ENCODE measurements at places on chromosomes 6 and 20.

GRCh38 chr6:163309491-163310026, 105.0 kb upstream of the QKI start:
- DNase-seq, result no peak

DNA sequence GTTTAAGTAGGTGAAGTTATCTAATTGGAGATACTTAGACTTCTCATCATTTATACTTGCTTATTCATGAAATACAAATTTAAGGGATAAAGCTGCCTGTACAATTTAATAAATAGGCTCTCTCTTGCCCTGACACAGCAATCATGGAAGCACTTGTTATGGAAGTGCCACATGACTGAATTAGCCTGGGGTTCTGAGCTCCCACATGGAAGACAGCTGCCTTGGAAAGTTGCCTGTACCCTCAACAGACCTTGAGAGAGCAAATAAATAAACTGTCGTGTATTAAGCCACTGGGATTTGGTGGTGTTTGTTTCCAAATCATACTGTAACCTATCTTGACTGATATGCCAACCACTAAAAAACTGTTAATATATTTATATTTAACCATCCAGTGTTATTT, 87.0 kb upstream of the RSPO3 start:
- DNase-seq, result no peak

- DNase-seq, result no peak
Observed at GRCh38 chr6:20892365-20892764, 358.1 kb downstream of the CDKAL1 start.

- DNase-seq, result no peak
Observed at GRCh38 chr6:55818482-55818881, 56.9 kb downstream of the BMP5 start.

- no peak for DNase-seq
Observed at GRCh38 chr20:36893801-36894200, 17.9 kb downstream of the TLDC2 start.

DNA sequence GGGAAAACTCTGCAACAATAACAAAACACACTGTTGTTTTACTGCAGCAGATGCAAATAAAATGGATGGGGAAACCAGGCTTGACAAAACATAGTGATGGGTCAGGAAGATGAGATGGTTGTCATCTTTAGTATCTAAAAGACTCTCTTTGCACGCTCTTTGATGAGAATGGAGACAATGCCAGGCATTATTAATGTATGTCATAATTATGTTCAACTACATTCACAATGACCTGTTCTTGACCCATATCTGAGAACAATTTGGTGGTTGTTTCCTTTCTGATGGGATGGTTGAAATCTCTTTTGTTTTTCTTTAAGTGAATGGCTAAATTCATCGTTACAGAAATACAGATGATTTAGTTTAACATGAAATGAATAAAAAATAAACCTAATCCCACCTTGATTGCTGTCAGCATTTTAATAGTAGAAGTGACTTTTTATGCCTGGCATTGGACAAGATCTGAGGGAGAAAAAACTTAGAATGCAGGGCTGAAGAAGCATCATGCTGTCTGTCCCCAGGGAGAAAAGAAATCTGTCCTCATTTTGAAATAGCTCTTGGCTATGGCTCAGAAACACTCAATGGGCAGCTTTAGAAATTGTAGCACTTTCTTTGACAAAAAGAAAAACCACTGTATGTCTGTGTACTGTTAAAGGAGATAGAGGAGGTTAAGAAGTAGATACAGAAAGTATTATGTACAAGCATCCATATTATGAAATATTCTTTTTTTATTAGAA, 12.4 kb upstream of the GRIK2 start:
- no peak for DNase-seq

DNA sequence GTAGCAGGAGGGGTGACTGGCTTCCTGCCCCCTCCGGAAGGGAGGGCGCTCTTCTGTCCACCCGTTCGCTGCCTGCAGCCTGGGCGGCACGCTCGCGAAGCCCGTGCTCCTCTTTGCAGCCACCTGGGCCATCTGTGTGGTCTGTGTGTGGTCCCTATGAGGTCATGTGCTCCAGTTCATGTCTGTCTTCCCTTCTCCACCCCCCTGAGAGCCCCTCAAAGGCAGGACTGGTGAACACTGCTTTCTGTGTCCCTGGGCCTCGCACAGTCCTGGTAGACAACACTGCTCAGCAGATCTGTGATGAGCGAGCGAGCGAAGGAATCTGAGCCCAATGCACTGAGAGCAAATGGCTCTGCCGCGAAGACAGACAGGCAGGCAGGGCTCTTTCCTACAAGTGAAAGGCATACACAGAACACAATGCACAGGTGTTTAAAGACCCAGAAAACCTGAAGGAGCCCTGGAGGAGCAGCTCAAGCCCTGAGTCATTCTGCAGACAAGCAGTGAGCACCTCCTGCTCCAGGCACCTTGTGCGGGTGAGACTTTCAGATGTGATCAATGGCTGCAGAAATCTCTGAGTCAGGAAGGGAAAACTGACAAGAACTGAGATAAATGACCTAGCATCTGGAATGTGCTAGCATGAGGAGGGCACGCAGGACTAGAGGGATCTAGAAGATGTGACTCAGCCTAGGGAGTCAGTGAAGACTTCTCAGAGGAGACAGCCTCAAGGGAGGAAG, 27.1 kb downstream of the PPP1R3G start:
- DNase-seq, result no peak

- DNase-seq, result no peak
Observed at GRCh38 chr6:61558796-61559195, 727.2 kb downstream of the KHDRBS2 start.

- DNase-seq, result no peak
Observed at GRCh38 chr20:51208162-51208561, 185.3 kb upstream of the KCNG1 start.

GRCh38 chr6:7687145-7688111, 38.5 kb upstream of the BMP6 start:
- no peak for DNase-seq

DNA sequence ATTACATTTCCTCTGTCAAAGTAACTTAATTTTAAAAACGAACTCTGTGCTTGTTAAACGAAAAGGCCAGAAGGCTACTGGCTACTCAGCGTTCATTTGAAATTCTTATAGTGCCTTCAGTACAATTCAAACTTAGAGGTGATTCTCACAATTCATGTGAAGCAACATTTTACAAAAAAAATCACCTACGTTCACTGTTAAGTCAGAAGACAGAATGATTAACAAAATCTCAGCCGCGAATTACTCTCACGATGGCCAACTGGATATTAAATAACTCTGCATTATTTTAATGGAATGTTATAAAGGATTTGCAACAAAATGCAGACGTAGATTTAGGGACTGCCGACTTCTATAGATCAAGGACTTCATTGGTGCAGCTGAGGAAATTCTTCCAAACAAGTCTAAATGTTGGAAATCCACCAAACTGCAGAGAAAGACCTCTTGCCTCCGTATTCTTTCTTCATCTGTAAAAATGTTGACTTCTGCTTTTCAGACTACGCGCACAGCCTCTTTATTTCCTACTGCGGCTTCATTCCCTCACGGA, 1.6 kb upstream of the QKI start:
- DNase-seq, result no peak

DNA sequence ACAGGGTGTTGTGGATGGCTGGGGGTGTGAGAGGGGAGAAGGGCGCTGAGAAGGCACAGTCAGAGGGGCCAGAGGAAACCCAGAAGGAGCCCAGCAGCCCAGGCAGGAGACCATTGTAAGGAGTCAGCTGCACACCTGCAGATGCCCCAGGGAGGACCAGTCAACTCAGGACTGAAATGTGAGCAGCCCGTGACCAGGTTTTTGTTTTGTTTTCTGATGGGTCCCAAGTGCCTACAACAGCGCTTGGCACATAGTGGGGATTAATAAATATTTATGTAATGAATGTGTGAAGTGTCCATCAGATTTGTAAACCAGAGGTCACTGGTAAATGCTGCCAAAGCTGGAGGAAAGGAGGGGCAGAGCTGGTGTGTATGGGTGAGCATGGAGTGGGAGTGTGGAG, 30.2 kb downstream of the TRAM2 start:
- DNase-seq, result no peak

- no peak for DNase-seq
Observed at GRCh38 chr6:134170844-134171243, 118.4 kb upstream of the SLC2A12 start.

DNA sequence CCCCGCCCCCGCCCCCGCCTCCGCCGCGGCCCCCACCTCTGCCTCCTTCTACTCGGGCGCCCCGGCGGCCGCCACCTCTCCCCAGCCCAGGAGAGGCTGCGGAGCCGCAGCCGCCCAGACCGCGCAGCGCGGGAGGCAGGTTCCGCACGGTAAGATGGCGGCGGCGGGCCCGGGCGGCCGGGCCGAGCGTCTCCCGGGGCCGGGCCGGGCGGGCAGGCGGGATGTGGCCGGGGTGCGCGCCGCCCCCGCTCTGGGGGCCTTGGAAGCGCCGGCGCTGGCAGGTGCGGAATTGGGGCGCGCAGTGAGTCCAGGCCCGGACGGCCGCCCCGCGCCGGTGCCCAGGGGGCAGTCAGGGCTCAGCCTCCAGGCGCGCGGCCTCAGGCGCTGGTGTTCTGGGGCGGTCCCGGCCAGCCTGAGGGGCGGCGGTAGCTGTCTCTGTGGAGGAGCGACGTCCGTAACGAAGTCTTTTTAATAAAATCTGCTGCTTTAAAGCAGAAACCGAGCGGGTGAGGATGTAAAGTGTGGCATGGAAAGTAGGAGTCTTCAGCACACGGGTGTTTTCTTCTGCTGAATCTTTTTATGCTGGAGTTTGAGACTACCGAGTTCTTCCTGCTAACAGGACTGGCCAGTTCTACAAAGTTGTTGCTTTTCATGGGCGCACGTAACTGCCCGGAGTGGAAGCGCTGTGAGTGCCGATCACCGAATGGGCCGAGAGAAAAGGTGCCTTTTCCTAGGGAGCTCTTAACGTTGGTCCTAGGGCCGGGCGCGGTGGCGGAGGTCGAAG, at the start of gene GID8:
TSS of gene GID8 (plus strand) at position 43 of the 784 bp plus-strand sequence. CDS start 3,356 bp downstream, outside the sequence.
- DNase-seq, result peak; percentile 74

- DNase-seq, result no peak
Observed at GRCh38 chr6:144178323-144178722, 28.0 kb downstream of the STX11 start.

DNA sequence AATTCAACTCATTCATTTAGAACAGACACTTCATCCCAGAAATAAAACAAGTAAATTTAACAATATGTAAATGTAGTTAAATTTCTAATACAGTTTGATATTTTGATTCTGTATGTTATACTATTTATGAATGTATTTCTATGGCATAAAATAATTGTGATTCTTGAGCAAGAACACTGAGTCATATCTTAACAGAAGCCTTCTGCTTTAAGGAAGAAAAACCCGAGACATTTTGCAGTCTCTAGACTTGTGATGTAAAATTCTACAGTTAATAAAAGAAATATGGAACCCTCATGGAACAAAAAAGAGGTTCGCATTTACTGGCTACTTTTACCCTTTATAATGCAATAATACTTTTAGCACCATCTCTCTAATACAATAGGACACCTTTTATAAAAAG, 47.9 kb upstream of the SCML4 start:
- no peak for DNase-seq

GRCh38 chr6:53889365-53889764, 94.6 kb downstream of the LRRC1 start:
- DNase-seq, result no peak

GRCh38 chr20:60091861-60092260, 133.6 kb downstream of the CDH26 start:
- DNase-seq, result no peak

GRCh38 chr6:114430534-114431124, 87.8 kb upstream of the HS3ST5 start:
- DNase-seq, result peak; percentile 19

- DNase-seq, result no peak
Observed at GRCh38 chr20:54084727-54085388, 14.5 kb upstream of the BCAS1 start.

- no peak for DNase-seq
Observed at GRCh38 chr6:83860782-83861495, 1.4 kb downstream of the CYB5R4 start.

DNA sequence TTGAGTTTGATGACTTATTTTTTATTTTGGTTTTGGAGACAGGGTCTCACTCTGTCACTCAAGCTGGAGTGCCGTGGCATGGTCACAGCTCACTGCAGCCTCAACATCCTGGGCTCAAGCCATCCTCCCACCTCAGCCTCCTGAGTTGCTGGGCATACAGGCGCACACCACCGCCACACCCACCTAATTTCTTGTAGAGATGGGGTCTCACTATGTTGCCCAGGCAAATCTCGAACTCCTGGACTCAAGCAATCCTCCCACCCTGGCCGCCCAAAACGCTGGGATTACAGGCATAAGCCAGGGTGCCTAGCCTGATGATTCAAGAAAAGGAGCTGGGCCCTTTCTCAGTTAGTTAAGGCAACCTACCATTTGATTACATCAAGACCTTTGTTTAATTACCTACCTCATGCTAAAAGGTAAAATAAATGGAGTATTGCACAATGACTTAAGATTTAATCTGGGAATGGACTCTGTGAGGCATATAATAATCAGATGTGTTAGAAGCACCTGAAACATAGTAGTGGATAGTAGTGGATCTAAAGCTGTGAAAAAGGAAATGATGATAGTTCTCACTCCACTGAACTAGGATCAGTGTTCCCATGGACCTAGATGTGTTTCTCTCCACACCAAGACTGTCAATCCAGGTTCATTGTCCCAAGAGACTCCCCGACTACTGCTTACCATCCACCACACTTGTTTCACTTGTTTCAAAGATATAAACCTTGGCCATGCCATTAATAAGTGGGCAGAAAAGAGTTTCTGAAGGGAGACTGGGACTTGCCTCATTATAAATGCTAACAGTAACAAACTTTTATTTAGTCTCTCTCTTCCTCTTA, 2.1 kb downstream of the TNFRSF21 start:
- no peak for DNase-seq

- no peak for DNase-seq
Observed at GRCh38 chr6:155240905-155241600, 22.8 kb upstream of the CLDN20 start.

DNA sequence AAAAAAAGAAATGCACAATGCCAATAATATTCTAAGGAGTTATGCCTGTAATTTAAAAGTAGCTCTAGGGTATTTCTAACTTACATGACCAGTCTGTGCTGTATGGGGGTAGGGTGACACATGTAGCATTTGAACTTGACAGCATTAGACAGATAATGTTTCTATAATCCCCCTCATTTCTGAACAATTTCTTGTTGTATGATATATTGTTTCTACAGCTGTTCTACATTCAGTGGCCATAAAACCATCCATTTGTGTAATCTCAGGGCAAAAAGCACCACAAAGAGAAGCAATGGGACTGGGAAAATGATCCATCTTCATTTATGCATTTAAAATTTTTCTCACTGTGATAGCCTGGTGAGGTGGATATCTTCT, 767.8 kb downstream of the TFAP2A start:
- no peak for DNase-seq

DNA sequence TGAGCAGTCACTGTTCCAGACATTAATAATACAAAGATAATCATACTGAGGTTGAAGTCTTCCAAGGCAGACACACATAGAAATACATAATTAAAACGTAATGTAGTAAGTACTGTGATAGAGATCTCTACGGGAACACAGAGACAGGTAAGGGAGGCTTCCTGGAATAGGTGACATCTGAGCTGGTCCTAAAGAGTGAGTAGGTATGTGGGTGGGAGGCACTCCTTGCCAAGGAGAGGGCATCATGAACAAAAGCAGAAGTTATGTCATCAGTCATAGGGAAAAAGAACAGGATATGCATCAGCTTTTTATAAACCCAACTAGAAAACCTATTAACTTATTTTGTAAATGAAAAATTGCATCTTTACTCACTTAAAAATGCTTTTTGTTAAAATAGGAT, 110.0 kb downstream of the MAP7 start:
- DNase-seq, result no peak

Measured in glutamatergic neuron (in vitro differentiated cells).